ENCODE measurements at places on chromosomes 11 and 22.

DNA sequence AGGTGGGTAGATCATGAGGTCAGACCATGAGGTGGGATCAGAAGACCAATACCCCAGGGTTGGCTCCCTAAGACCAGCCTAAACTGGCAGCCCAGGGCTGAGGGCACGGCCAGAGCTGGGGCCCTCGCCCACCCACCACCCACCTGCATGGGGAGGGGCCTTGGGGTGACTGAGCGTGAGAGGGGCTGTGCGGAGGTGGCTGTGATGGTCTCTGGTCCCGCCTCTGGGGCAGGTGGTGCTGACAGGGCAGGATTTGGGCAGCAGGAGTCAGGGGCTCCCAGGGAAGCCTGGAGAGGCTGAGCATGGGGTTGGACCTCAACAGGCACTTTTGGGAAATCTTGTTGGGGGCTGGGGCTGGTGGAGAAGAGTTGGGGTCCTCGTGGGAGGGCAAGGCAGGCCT is 39.8 kb upstream of the MUC5AC start:
- no peak for DNase-seq

GRCh38 chr11:2961080-2961479 is 31.0 kb downstream of the NAP1L4 start:
- DNase-seq: no peak

DNA sequence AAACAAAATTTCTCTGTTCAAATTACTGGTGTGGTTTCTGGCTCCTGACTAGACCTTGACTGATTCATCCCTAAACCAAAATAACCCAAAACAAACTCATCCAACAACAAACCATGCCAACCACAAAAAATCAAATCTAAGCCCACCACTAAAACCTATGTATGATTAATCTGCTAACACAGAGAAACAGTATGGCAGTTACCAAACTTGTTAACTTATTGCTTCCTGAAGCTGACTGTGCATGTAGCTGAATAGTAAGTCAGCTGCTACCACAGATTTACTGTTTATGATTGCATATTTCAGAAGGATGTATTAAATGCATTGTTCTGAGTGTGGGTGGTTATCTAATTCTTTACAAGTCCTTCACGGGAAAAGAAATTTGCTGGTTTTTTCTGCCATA is 231.1 kb downstream of the SWAP70 start:
- no peak for DNase-seq

DNA sequence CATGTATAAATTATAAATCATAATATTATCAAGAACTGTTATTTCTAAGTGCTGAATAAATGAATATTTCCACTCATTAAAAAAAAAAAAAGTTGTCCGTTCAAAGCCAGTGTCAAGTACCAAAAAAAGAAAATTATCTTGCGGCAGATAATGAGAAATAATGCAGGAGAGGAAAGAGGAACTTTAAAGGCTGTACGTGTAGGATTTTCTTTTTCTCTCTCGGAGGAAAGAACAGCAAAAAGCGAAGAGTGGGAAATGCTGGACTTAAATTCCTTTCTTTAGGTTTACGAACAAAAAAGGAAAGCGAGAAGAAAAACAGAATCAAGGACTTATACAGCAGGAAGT is 999 bp upstream of the CCDC83 start:
- DNase-seq: no peak

DNA sequence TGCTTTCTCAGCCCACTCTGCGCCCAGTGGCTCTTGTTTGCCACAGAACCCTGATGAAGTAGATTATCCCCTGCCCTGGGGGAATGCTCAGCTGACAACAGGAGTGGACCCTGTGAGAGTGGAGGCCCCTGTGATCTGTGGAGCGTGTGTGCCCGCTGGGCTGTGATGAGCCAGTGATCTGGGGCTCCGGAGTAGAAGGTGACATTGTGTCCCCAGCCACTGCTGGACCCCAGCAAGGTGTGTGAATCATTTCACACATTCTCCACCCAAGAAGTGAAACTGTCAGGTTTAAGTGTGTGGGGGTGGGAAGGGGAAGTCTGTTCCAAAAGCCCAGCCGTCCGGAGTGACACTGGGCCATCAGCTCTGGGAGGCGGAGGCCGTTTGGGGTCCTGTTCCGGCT is 33.1 kb upstream of the GRAMD4 start:
- no peak for DNase-seq

GRCh38 chr22:38736257-38736570 is 19.6 kb downstream of the SUN2 start:
- DNase-seq: no peak

DNA sequence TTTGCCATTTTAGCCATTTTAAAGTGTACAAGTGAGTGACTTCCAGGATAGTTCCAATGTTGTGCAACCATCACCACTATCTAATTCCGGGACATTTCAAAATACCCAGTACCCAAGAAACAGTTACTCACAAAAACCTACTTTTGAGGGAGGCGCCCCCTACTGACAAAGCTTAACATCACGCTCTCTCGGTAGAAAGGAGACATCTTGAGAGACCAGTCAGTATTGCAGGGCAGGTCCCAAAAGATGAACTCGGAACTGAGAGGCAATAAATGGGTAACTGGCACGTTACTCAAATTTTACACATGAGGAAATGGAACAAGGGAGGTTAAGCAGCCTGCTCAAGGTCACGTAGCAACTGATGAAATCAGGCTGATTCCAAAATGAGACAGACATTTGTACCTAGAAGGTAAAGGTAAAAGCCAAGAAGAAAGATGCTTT is 50.0 kb upstream of the POU2AF1 start:
- peak; percentile 44 for DNase-seq

DNA sequence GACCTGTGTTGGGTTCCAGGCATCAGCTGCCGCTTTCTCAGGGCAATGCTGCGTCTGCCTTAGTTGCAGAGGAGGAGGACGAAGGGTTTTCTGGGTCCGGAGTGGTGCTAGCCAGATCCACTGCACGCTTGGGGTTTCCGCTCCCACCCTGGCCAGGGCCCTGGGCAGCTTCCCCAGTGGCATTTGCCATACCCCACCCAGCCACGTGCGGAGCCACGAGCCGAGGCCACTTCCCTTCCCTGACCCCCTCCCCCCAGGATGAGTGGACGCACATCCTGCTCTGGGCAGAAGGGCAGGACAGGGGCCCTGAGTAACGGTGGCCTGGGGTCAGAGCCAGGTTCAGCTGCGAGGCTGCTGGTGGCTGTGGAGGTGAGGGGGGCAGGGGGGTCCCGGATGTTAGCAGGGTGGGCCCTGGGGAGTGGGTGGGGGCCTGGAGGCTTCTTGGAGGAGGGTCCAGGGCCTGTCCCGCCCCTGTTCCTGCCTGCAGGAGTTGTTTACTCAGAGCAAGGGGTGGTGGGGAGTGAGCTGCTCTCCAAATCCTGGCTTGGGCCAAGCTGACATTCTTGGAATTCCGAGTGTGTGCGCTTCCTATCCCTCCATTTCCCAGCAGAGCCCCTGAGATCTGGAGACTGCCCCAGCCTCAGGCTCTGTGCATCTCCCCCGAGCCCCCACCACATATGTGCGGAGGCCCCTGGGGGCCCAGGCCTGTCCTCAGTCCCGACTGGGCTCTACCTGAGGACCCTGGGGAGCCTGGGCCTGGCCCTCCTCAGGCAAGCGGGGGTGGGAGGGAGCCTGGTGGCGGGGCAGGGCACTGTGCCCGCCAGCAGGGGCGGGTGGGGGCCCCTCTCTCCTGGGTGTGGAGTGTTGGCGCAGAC is 1.4 kb downstream of the TSPAN4 start:
- no peak for DNase-seq

DNA sequence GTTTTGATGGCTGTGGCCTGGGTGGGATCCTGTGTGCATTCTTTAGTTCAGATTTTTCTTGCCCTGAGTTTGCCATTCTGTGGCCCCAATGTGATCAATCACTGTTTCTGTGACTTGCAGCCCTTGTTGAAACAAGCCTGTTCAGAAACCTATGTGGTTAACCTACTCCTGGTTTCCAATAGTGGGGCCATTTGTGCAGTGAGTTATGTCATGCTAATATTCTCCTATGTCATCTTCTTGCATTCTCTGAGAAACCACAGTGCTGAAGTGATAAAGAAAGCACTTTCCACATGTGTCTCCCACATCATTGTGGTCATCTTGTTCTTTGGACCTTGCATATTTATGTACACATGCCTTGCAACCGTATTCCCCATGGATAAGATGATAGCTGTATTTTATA is 620 bp downstream of the OR4C16 start:
- no peak for DNase-seq

GRCh38 chr22:24030186-24030702 is 19.1 kb downstream of the CABIN1 start:
- no peak for DNase-seq

Measured in NCI-H2081 (cell line).